Fibroblast of skin of right biceps (primary cell): ENCODE measurements at places on chromosomes 16 and 17.
A peak's percentile ranks its signal among the peaks of the same experiment; 100 is the strongest.

- DNase-seq: no peak
These were observed 89.0 kb downstream of the C17orf67 start for GRCh38 chr17:56744721-56745120.

- DNase-seq: peak; percentile 6
These were observed 508.4 kb upstream of the GOT2 start for GRCh38 chr16:59242556-59242955.

- DNase-seq: no peak
These were observed 13.3 kb downstream of the SNN start for GRCh38 chr16:11681556-11681955.

DNA sequence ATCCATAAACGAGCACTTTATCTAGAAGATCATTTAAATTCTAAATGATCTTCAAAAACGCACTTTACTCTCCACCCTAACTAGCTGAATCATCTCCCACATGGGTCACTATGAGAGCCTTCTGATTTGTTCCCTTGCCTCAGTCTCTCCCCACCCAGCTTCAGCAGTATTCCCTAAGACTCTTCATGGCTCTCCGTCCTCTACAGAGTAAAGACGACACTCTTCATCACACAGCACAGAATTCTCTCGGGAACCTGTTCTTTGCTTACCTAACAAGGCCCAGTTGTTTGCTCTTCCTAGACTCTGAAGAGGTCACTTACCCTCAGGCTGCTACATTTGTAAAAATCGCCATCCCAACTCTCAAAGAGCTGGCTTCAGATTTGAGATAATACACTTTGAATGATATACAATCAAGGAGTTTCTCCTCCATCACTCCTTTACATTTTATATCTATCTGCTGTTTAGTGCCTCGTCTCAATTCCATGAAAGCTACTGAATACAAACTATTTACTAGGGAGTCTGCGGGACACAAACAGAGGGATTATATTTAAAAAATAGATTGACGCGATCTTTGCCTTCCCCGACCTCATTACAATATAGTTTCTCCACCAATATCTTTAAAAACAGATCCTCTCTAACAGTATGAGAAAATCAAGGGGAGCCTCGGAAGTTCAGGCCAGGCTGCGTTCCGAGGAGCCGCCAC is 511 bp upstream of the LIG3 start:
- DNase-seq: peak; percentile 22

- no peak for DNase-seq
These were observed 173.4 kb downstream of the ZNF18 start for GRCh38 chr17:11823862-11824261.

DNA sequence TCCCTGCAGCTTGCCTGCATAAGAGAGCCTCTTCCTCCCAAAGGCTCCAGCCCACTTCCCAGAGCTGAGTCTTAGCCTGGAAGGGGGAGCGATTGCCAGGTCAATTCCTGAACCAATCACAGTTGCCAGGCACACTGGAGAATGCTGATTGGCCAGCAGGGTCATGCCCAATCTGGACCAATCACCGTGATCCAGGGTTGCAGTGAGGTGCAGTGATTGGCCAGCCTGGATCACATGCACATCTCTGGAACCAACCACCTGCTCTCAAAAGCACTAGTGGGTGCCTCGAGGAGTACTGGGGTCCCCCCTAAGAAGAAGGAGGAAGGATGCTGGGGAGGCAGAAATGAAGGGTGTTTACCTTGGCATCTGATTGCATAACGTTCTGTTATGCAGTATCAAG is 18.4 kb downstream of the NAGPA start:
- no peak for DNase-seq

GRCh38 chr16:87587636-87588035 is 14.7 kb upstream of the JPH3 start:
- no peak for DNase-seq

- DNase-seq: no peak
These were observed 22.4 kb upstream of the DYNLRB2 start for GRCh38 chr16:80518436-80518835.

DNA sequence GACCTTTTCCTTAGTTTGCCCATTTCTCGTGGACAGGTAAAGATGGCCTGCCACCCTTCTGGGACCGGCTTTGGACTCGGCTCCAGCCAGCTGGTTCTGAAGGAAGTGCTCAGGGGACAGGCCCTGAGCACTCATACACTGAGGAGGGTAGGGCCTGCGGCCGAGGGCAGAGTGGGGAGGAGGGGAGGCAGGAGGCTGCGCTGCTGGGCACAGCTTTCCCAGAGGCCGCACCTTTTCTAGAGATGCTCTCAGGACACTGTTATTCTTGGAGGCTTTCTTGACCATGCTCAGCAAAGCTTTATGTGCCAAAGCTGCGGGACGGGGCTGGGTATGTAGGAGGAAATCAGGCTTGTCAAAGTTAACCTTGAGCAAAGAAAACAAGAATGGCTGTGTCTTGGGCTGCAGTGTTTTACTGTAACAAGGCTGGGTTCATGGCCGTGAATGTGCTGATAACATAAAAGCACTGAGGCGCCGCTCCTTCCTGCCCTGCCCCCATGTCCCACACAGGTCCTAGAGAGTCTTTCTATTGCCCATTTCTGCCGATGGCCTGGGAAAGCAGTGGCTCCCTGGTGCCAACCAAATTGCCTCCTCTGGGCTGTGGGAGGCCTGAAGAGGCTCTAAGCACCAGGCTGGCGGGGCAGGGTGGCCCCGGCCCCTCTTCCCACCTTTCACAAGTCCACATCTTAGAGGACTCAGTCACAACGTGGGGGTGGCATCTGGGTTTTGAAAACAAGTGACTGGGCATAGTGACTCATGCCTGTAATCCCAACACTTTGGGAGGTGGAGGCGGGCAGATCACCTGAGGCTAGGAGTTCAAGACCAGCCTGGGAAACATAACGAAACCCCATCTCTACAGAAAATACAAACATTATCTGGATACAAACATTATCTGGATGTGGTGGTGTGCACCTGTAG is 22.3 kb upstream of the TIMP2 start:
- no peak for DNase-seq

GRCh38 chr17:13544765-13545164 is 57.0 kb downstream of the HS3ST3A1 start:
- no peak for DNase-seq

DNA sequence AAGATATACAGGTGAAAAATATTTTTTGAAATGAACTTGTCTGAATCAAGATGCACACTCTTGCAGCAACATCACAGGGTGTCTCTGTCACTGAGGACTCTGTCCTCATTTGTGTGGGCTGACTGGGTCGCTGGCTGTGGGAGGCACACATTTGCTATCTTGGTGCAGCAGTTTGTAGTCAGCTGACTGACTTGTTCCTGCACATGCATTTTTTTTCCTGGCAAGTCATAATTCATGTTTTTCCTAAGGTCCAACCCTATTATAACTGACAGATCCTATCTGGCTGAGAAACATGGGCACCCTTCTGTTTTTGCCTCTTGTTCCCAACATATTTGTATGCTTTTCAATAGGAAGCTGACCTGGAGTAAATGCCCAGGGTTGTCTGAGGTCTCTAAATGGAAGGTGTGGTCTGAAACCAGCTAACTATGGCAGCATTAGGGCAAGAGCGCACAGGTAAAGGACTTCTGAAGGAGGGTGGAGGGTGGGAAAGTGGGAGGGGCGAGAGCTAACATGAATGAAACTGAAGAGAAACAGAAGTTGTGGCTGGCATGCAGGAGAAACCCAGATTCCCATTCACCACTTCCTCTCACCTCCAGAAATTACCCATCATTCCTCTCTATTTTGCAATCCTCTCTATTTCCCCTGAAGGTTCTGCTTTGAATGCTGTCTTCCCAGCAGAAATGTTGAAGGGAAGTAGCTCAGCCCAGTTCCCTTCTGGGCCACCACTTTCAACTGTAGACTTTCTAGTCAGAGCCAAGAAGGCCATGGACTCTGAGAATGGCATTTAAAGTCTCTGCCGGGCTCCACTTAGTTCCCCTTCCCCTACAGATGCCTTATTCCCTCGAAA is 166.1 kb downstream of the PRKCA start:
- DNase-seq: no peak

DNA sequence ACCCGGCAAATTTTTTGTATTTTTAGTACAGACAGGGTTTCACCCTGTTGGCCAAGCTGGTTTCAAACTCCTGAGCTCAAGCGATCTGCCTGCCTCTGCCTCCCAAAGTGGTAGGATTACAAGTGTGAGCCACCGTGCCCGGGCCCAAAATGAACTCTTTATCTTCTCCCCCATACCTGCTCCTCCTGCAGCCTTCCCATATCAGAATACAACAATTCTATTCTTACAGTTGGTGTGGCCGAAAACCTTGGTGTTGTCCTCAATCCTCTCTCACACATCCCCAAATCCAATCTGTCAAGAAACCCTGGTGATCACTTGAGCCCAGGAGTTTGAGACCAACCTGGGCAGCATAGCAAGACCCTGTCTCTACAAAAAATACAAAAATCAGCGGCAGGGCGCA is 19.5 kb upstream of the SPN start:
- DNase-seq: no peak

DNA sequence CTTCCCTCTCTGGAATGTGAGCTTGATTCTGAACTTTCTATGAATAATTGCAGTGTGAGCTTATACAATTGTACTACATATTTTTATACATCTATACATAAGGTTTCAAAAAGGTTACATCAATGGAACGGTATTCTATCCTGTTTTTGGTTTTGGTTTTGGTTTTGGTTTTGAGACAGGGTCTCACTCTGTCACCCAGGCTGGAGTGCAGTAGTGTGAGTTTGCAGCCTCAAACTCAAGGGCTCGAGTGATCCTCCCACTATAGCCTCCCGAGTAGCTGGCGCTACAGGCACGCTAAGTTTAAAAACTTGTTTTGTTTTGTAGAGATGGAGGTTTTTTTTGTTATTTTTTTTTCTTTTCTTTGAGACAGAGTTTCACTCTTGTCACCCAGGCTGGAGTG is 1.1 kb downstream of the CTRB1 start:
- DNase-seq: no peak

- DNase-seq: peak; percentile 32
These were observed 89.3 kb upstream of the CIBAR2 start for GRCh38 chr16:85201574-85201973.

- DNase-seq: no peak
These were observed 17.6 kb downstream of the MVP start for GRCh38 chr16:29837841-29838240.
